ENCODE measurements at places on chromosomes 16 and 17. TPM values are rescaled to one million over a fixed set of nuclear protein-coding genes. Genes with fewer than 3 reads are reported as not detected.

- no peak overlapping the region for H3K4me3 ChIP-seq
- no peak overlapping the region for H3K27ac ChIP-seq
- H3K36me3 ChIP-seq: no peaks in the 10 kb centered on the region
- H3K27me3 ChIP-seq: no peaks in the 10 kb centered on the region
- no peaks in the 10 kb centered on the region for H3K4me1 ChIP-seq
Measured at GRCh38 chr16:30910427-30911029, 12.8 kb upstream of the FBXL19 start.

- H3K27me3 ChIP-seq: no peaks in the 10 kb centered on the region
- peak overlapping the region; percentile 5 for H3K27ac ChIP-seq
- no peaks in the 10 kb centered on the region for H3K36me3 ChIP-seq
Measured at GRCh38 chr17:49520386-49521087, 25.4 kb downstream of the NGFR start.

- no peaks in the 10 kb centered on the region for H3K4me1 ChIP-seq
- peaks cover 5% of the 10 kb centered on the region for H3K27me3 ChIP-seq
- no peak overlapping the region for H3K27ac ChIP-seq
- no peak overlapping the region for H3K4me3 ChIP-seq
- H3K36me3 ChIP-seq: no peaks in the 10 kb centered on the region
- no peak for DNase-seq
Measured at GRCh38 chr17:35521150-35521549, 16.3 kb downstream of the SLFN12L start.

- no peak for DNase-seq
- H3K27me3 ChIP-seq: no peaks in the 10 kb centered on the region
- H3K36me3 ChIP-seq: no peaks in the 10 kb centered on the region
- no peak overlapping the region for H3K4me3 ChIP-seq
- H3K4me1 ChIP-seq: peaks cover 10% of the 10 kb centered on the region
Measured at GRCh38 chr17:35735036-35735805, 3.8 kb downstream of the RASL10B start.

DNA sequence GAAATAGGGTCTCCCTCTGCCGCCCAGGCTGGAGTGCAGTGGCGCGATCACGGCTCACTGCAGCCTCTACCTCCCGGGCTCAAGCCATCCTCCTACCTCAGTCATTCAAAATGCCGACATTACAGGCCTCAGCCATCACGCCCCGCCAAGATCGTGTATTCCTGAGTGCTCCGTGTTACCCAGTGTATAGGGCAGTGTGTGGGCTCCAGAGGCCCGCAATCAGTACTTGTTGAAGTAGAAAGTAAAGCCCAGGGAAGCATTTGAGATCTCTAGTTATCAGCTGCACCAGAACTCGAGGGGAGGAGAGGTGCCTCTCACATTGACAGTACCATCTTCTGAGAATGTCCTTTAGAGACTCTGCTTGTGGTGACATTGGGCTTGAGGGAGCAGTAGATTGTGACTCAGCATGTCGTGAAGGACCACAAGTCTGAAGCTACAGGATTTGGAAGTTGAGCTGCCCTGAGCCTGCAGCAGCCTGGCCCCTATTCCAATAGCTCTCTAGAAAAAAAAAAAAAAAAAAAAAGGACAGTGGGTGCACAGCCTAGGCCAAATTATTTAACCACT is 1.1 kb upstream of the PRPSAP1 start:
- H3K27ac ChIP-seq: no peak overlapping the region
- no peak for DNase-seq
- H3K4me1 ChIP-seq: no peaks in the 10 kb centered on the region
- H3K4me3 ChIP-seq: no peak overlapping the region
- no peaks in the 10 kb centered on the region for H3K27me3 ChIP-seq

DNA sequence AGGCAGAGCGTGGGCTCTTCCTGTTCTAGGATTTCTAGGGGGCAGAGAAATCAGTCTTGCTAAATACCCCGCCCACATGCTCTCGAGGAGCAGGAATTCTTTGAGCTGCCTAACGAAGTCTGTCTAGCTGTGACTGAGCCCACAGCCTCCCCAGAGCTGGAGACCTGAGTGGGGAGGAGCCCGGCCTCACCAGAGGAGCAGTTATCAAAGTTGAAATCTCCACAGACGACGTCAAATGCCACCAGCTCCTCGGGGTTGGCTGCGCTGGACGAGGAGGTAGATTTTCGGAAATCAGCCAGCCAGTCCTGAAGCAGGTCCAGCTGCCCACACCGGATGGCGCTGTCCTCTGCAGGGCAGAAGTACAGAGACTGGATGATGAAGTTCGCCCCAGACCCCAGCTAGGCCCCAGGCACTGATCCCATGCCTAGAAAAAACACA is 53.8 kb downstream of the PRMT7 start:
- no peaks in the 10 kb centered on the region for H3K27me3 ChIP-seq
- no peak overlapping the region for H3K4me3 ChIP-seq
- no peak for DNase-seq
- H3K36me3 ChIP-seq: no peaks in the 10 kb centered on the region
- no peaks in the 10 kb centered on the region for H3K4me1 ChIP-seq
- H3K27ac ChIP-seq: no peak overlapping the region

- no peaks in the 10 kb centered on the region for H3K27me3 ChIP-seq
- no peak for DNase-seq
- peaks cover 35% of the 10 kb centered on the region for H3K4me1 ChIP-seq
- no peak overlapping the region for H3K4me3 ChIP-seq
Measured at GRCh38 chr17:7555320-7555948, 3.1 kb upstream of the TNFSF13 start.

DNA sequence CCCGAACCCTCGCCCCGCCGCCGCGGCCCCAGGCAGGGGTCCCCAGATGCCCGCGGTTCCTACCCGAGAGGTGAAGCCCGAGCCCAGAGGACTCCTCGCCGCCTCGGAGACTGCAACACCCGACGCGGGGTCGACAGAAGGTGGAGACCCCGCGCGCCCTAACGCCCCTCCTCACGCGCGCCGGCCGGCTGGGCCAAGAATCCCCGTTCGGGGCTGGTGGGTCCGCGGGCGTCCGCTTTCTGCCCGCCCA is 515 bp downstream of the SUMO2 start:
- peak overlapping the region; percentile 92 for H3K4me3 ChIP-seq
- no peak for DNase-seq
- H3K27me3 ChIP-seq: no peaks in the 10 kb centered on the region
- H3K36me3 ChIP-seq: peaks cover 21% of the 10 kb centered on the region
- H3K27ac ChIP-seq: peak overlapping the region; percentile 97

GRCh38 chr16:28846080-28846932 is at the start of gene TUFM:
Gene TUFM (minus strand): TSS chr16:28846348. CDS start chr16:28846269, 79 bp downstream.
- peaks cover 32% of the 10 kb centered on the region for H3K4me1 ChIP-seq
- peak within 1 kb of the TSS; percentile 87 for H3K4me3 ChIP-seq
- peak; percentile 95 for DNase-seq
- no peaks in the 10 kb centered on the region for H3K27me3 ChIP-seq
- H3K36me3 ChIP-seq: peaks cover 24% of the 10 kb centered on the region

- H3K27ac ChIP-seq: no peak overlapping the region
- H3K36me3 ChIP-seq: no peaks in the 10 kb centered on the region
- no peak overlapping the region for H3K4me3 ChIP-seq
- H3K4me1 ChIP-seq: no peaks in the 10 kb centered on the region
- H3K27me3 ChIP-seq: no peaks in the 10 kb centered on the region
- DNase-seq: no peak
Measured at GRCh38 chr16:5604770-5605169, 507.2 kb upstream of the EEF2KMT start.

- H3K36me3 ChIP-seq: no peaks in the 10 kb centered on the region
- H3K27me3 ChIP-seq: peaks cover 9% of the 10 kb centered on the region
- no peaks in the 10 kb centered on the region for H3K4me1 ChIP-seq
- H3K4me3 ChIP-seq: no peak overlapping the region
- no peak for DNase-seq
Measured at GRCh38 chr16:49341706-49342105, 31.9 kb upstream of the C16orf78 start.

DNA sequence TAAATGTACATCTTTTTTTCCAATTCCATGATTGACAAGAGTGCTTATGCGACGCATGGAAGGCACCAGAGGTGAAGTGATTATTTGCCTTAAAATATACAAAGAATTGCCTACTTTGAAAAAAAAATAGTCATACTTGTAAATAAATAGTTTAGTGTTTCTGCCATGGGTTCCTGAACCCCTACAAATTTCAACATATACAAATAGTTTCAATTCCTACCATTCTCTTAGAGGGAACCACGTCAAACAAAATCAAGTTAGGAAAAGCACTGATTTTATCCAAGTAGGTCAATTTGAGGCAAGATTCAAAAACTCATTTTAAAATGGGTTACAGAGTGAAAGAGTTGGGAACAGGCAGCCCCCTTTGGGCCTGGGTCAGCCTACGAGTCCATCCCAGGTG is 11.7 kb downstream of the CMTM3 start:
- DNase-seq: no peak
- H3K4me1 ChIP-seq: no peaks in the 10 kb centered on the region
- H3K4me3 ChIP-seq: no peak overlapping the region
- no peaks in the 10 kb centered on the region for H3K27me3 ChIP-seq

DNA sequence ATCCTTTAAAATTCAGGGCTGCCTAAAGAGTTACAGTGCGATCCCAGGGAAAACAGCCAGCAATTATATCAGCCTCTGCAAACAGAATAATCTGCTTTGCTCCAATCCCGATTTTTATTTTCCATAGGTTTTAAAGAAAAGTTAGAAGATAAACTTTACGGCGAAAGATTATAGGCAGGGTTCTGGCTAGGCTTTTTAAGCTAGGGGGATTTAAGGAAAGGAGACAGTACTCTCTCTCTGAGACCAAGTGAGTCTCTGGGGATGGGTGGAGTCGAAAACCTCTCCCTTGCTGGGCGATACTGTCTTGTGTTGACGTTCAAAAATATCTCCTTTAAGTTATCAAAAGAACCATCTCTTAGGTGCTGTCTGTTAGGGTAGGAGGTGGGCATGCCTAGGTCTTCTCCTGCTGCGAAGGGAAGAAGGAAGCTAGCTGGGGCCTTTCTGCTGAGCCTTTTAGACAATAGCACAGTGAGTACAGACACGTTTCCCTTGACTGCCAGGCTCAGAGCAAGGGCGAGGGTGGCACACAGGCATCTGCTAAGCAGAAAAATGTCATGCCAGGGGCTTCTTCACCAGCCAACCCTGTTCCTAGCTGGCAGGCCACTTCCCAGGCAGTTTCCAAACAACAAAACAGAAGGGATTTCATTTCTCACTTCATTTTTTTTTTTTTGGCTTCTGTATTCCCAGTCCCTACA is 167.9 kb upstream of the MAF start:
- H3K36me3 ChIP-seq: no peaks in the 10 kb centered on the region
- no peaks in the 10 kb centered on the region for H3K4me1 ChIP-seq
- DNase-seq: no peak
- peak overlapping the region; percentile 29 for H3K4me3 ChIP-seq
- peak overlapping the region; percentile 91 for H3K27ac ChIP-seq

GRCh38 chr17:1146561-1147265 is 33.1 kb downstream of the ABR start:
- no peaks in the 10 kb centered on the region for H3K36me3 ChIP-seq
- H3K27ac ChIP-seq: no peak overlapping the region

GRCh38 chr17:38602956-38603785 is 2.6 kb downstream of the SRCIN1 start:
- H3K36me3 ChIP-seq: no peaks in the 10 kb centered on the region
- no peak overlapping the region for H3K27ac ChIP-seq
- H3K4me3 ChIP-seq: no peak overlapping the region
- H3K4me1 ChIP-seq: peaks cover 9% of the 10 kb centered on the region

- no peak overlapping the region for H3K27ac ChIP-seq
- H3K27me3 ChIP-seq: no peaks in the 10 kb centered on the region
- H3K4me3 ChIP-seq: no peak overlapping the region
- peaks cover 38% of the 10 kb centered on the region for H3K36me3 ChIP-seq
Measured at GRCh38 chr17:75910699-75911098, 6.0 kb upstream of the MRPL38 start.

DNA sequence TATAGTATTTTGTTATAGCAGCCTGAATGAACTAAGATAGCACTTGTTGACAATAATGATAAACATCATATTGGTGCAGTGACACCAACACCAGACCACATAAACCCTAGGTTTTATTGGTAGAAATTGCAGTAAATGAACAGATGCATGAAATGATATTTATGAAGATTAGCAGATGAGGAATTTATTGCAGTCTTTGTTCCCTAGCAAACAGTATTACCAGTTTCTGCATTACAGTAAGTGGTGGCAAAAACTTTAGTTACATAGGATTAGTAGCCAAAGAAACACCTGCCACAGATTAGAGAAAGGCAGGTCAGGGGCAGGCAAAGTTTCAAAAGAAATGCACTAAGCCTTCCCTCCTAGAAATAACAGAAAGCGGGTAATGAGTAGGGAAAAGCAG is 17.7 kb upstream of the TANC2 start:
- DNase-seq: no peak
- no peaks in the 10 kb centered on the region for H3K27me3 ChIP-seq
- no peaks in the 10 kb centered on the region for H3K4me1 ChIP-seq

DNA sequence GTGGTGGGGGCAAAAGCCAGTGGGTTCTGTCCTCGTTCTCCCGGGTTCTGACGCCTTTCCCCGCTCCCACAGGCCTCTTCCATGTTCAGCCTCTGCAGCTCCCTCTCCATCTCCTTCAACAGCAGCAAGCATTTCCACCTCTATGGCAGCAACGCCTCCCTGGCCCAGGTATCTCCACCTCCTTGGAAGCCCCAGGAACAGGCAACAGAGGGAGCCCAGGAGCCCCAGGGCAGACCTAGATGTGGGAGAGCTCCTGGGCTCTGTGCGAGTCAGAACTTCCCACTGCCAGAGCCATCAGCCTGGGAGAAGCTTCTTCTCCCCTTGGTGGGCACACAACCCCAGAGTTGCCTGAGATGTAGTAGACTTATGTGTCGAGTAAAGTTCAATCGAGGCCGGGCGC is 7.8 kb downstream of the ZNF768 start:
- no peaks in the 10 kb centered on the region for H3K27me3 ChIP-seq
- no peaks in the 10 kb centered on the region for H3K4me1 ChIP-seq
- no peak for DNase-seq
- no peak overlapping the region for H3K4me3 ChIP-seq

GRCh38 chr17:7356756-7357155 is 1.8 kb downstream of the TMEM95 start:
- H3K4me3 ChIP-seq: peak overlapping the region; percentile 71
- peaks cover 56% of the 10 kb centered on the region for H3K4me1 ChIP-seq
- H3K27ac ChIP-seq: peak overlapping the region; percentile 100

The ACSF2 gene
- 20.5 TPM for total RNA-seq

The LGALS9B gene
- not detected for total RNA-seq

The ZPBP2 gene
- not detected for total RNA-seq

The CNTROB gene
- 28.0 TPM for total RNA-seq

The CXCL16 gene
- 27.3 TPM for total RNA-seq

The ASB16 gene
- total RNA-seq: not detected

The ADPRM gene
- total RNA-seq: 9.4 TPM

The CIITA gene
- total RNA-seq: 13.9 TPM

Measured in tibial nerve (tissue), 4 donors.